SHP77 (cell line): ENCODE measurements at places on chromosomes 3 and 15.

DNA sequence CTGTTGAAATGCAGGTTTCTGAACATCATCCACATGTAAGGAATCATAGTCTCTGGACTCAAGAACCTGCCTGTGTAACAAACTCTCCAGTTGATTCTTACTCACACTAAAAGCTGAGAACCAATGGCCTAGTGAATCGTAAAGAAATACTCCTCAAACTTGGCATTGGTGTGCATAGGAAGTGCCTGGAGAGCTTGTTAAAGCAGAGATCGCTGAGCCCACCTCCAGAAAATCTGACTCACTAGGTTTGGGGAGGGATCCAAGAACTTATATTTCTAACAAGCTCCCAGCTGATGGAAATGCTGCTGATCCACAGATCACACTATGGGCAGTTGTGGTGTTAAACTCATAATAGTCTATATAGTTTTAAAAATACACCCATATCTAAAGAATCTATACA is 55.8 kb upstream of the LMCD1 start:
- no peak for DNase-seq

- no peak for DNase-seq
Measured at GRCh38 chr15:67194171-67195114, 60.0 kb downstream of the AAGAB start.

DNA sequence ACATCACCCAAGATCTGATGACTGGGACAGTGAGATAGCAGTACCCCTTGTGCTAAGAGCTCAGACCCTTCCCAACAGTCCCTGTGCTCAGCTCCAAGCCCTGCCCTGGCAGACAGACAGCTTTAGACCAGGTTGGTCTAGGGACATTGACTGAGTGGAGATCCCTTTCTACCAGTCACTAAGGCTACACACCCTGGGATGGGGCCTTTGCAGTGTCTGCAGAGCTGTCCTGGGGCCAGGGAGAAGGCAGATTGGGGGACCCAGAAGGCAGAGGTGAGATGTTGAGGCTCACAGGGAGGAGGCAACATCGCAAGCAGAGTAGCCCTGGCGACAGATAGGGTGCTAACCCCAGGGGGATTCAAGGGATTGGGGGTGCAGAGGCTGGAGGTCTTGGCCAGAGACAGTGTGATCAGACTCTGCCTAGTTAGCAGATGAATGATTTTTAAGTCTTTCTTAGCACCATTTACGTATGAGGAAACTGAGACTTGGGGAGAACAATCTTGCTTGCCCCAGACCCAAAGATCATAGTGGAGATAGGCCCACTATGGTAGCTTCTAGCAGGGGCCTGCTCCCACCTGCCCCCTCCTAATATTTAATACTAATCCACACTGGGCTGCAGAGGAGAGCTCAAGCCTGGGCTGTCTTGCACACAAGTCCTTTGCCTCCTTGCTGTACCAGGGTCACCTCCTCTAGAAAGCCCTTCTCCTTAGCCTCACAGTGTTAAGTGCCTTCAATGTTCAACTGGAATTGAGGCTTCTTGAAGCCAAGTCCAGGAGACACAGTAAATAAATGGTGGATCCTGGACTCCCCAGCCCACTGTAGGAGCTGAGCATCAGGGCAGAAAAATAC is 32.6 kb downstream of the HMCES start:
- DNase-seq, result no peak

- DNase-seq, result no peak
Measured at GRCh38 chr3:163523375-163523774, 1554.9 kb downstream of the SI start.

GRCh38 chr15:58527573-58528187 is 95.9 kb downstream of the LIPC start:
- DNase-seq, result no peak

GRCh38 chr3:10553591-10554235 is 48.3 kb upstream of the ATP2B2 start:
- no peak for DNase-seq

- no peak for DNase-seq
Measured at GRCh38 chr15:45637552-45638033, 2.8 kb downstream of the SQOR start.

GRCh38 chr3:134790065-134790464 is 5.0 kb upstream of the EPHB1 start:
- DNase-seq, result no peak

DNA sequence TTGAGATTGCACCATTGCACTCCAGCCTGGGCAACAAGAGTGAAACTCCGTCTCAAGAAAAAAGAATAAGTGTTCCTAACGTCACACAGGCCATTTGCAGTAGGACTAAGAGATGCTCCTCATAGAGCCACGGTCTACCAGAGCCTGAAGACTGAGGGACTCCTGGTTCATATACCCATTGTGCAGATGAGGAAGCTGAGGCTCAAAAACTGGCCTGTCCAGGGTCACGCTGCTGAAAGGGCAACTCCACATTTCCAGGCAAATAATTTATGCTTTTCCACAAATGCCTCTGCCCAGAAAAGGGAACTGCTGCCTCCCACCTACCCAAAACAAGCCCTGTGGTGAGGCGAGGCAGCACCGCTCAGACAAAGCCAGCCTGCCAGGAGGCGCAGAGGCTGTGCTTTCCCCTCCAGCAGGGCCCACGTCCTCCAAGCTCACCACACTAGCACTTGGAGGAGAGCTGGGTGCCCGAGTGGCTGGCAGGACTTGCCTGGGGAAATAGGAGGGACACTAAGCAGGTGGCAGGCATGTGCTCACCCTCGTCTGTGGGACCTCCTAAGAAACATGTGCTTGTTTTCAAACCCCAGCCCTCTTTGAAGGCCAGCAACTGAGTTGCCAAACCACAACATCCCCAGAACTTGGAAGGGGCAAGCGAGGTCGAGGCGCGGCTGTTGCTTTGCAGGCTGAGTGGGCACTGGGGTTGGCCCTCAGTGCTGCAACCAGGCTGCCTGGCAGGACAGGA is 195.6 kb downstream of the XXYLT1 start:
- no peak for DNase-seq

DNA sequence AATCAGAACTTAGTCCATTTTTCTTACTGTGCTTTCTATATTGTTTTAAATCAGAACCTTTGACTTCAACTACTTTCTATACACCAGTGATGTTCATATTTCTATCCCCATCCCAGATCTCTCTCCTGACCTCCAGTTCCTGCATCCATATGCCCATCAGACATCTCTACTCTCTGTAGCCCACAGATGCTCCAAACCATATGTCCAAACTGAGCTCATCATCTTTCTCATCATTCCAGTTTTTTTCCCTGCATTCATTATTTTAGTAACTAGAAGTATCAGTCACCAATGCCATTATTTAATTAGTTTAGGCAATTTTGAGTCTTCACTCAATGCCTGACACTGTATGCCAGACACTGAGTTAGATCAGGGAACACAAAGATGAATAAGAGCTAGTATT is 25.4 kb upstream of the IL16 start:
- no peak for DNase-seq

- DNase-seq, result no peak
Measured at GRCh38 chr3:89262309-89262929, 155.0 kb downstream of the EPHA3 start.
